AG09309 (cell line): ENCODE measurements at places on chromosomes 7 and 10.

DNA sequence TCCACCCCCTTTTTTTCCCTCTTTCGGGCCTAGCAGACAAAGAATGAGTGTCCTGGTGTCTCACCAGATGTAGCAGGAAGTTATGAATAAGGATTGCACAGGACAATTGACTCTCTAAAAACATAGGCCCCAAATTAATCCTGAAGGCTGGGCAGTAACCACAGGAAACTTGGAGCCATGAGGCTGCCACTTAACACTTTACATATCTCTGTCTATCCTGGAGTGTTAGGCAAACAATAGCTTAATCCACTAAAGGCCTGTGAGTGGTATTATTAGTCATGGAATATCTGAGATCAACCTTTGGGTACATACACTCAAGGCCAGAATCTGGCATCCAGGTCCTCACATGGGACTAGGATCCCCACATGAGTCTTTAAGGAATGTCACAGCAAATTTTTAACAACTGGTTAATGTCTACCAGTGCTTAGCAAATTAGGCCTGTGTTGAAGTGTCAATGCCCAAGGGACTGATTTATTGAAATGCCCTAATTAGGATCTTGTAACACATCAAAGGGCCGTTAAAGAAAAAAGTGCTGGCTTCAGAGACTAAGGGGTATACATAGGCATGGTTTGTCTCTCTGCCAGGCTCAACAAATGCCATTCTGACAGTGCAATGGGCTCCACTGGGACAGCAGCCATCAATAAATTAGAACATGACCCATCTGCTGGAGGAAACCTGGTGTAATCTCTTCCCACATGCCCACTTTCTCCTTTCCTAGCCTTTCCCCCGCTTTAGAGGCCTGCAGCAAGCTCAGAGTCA is 196.7 kb upstream of the TBX20 start:
- no peak for DNase-seq

DNA sequence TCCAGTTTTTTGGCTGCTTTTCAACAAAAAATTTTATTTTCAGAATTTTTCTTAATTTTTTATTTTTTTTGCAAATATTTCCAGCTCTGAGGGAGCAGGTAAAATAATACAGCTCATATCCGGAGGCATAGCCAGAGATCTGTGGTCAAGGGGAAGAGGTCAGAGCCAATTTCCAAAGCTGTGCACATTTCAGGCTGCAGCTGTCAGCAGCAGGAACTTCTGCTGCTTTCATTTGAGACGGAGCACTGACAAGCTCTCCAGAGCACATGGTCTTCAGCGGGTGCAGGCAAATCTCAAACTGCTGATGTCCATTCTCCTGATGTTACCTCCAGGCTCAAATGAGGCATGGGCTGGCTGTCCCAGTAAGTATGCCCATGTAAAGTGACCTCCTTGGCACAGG is 31.1 kb downstream of the SLC26A4 start:
- no peak for DNase-seq

GRCh38 chr7:7761974-7762779 is 43.8 kb upstream of the RPA3 start:
- no peak for DNase-seq

DNA sequence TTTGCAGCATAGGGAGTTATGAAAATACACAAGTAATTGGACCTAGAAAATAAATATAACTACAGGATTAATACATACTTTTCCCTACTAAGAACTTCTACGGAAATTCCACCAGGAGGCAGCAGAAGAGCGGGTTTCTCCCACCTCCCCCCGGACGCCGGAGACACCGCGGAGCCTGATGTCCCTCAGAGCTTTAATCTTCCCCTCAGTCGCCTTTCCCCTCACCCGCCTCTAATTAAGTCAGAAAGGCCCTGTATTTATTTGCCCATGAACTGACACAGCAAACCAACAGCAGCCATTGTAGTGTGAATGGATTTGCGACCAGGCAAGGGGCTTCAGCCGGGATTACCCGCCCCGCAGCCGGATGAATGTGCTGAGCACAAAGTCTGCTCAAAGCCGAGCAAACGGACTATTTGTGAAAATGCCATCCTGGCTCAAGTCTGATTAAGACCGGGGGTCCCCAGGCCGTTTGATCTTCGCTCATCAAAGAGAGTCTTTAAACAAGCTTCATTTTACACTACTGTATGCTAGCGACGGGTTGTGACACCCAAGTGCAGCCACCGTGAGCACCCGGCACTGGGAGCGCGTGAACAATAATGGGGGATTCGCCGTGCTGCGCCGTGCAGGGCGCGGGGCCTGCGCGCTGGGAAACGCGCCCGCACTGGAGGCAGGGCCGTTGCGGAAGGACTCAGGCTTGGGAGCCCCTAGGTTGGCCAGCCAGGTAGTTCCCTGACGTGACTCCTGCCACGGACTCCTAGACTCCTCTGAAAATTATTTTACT is 5.6 kb upstream of the DKK1 start:
- DNase-seq, result no peak

DNA sequence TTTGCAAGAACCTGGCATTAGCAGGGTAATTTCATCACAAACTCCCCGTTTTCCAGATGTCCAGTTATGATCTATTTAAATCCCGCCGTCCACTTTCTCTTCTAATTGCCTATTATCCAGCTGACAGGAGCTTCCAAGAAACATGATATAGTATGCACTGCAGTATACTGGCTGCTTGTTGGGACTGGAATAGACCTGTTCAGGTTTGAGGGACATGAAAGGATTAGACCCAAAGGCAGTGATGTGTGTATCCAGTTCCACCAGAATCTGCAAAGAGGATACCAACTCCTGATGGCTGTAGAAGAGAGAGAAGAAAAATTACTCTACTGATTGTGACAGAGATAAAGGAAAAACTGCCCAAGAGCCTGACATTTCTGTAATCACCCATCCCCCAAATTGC is 8.9 kb downstream of the MSS51 start:
- DNase-seq, result no peak

- peak; percentile 55 for DNase-seq
These were observed 166.2 kb downstream of the CPEB3 start for GRCh38 chr10:92124616-92125143.

DNA sequence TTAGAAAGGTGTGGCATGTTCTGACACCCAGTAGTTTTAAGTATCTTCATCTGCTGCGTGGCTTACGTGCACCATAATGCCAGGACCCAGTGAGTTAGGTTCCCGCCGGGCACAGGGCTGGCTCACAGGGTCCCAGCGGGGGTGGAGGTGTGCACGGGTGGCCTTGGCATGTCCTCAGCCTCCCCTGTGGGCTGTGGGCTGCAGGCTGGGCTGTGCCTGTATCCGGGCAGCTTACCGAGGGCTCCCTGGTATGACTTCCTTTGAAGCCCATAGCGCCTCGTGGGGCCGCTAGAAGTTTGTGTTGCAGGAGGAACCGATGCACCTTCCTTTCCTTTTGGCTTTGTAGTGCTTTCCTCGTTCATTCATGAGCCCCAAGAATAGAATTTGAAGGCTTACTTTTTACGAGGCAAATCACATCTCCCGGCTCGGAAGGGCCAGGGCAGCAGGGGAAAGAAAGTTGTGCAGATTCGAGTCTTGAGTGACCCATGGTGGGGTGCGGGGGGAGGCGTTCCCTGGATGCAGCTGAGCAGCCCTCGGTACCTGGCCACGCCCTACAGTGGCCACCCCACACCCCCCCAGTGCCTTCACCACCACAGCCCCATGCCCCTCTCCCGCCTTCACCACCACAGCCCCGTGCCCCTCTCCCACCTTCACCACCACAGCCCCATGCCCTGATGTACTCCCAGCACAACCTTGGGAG is 113.2 kb downstream of the WDR37 start:
- DNase-seq, result no peak

DNA sequence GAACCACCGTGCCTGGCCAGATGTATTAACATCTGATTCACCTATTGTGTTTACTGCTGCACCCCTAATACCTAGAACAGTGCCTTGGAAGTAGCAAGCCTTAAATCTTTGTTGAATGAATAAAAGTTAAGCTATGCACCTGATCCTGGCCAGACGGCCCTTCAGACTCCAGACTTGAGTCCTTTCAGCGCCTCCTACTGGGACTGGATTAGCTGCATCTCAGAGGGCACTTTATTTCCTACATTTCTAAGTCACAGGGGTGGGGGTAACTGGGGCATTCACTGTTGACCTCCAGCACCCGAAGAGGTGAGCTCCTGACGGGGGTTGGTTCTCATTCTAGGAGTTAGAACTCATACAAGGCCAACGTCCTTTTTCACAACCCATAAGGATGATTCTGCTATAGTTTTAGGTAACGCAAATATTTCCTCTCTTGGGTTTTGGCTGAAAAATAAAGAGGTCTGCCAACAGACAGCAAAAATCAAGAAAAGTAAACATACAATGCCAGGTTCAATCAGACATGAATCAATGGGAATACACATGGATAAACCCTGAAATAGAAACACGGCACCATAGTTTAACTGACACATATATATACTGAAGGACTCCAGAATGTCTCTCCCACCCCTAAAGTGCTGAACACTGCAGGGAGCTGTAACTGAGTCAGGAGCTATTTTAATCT is 48.0 kb upstream of the DLG5 start:
- no peak for DNase-seq

- DNase-seq, result no peak
These were observed 811 bp downstream of the RGS10 start for GRCh38 chr10:119541459-119542356.

- DNase-seq, result no peak
These were observed 42.1 kb upstream of the HPS1 start for GRCh38 chr10:98488669-98489430.

- DNase-seq, result no peak
These were observed 10.3 kb upstream of the PPP2R2D start for GRCh38 chr10:131890276-131891195.

GRCh38 chr7:52269669-52270068 is 765.8 kb upstream of the POM121L12 start:
- no peak for DNase-seq

DNA sequence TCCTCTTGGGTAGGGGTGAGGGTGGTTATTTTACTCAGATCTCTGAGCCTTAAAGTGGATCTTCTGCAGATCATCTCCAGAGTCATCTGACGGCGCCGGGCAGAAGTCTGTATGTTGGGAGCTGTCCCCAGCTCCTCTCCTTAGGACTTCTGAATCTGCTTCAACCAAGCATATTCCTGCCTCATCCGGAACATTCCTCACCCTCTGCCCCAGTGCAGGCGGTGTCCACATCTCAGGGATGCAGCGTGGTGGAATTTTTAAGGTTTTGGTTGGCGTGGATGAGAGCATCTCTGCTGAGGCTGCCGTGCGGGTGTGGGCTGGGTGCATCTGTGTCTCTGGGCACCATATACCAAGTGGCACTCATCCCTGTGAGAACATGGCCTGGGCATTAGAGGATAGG is 148.3 kb downstream of the MGMT start:
- DNase-seq, result no peak

DNA sequence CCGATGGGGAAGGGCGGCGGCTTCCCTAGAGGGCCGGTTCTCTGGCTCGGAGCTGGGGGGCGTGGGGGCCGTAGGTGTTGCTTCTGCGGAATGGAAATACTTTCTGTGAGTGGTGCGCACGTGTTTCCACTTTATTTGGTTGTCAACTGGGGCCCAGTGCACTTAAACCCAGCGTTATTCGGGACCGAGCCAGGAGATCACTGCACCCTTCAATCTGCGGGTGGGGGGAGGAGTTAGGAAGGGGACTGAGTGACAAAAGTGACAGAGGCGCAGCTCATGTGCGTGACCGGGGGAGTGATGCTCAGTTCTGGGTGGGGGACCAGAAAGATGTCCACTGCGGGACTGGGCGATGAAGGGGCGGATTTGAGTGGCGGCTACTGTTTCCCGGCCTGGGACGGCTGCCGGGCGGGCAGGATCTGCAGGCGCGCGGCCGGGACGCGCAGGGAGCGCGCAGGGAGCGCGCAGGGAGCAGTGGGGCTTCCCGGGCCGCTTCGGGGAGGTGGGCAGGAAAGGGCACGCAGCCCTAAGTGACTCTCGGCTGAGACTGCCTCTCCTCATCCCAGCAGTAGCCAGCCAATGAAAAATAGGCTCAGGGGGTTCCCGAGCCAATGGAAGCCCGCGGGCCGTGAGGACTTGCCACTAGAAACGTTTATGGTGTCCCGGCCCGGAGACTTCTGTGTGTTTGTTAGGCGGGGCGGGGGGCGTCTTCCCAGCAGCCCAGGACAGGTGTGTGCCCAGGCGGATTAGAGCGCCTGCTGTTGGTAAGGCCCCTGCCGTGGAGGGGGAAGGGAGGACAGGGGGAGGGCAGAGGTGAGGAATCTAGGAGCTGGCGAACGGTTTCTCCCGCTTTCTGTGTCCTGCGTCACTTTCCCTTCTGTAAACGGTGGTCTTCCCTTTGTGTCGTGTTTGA is 54.3 kb upstream of the KDM7A start:
- no peak for DNase-seq
